Activated naive CD4-positive, alpha-beta T cell treated with anti-CD3 and anti-CD28 coated beads, Interleukin-2, amount 50 U/mL, for 16 hours (primary cell): ENCODE measurements at places on chromosomes 4 and X.

DNA sequence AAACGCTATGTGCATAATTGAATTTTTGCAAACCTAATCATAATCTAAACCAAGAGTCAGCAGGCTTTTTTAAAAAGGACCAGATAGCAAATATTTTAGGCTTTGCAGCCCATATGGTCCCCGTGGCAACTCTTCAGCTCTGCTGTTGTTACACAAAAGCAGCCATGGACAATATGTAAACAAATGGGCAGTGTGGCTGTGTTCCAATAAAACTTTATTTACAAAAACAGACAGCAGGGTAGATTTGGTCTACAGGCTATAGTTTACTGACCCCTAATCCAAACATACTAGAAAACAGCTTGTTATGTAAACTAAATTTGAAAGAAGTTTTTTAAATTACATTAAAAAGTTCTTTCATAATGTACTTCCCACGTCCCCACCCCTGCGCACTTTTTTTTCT, 53.1 kb downstream of the FUNDC1 start:
- no peak for DNase-seq

- no peak for DNase-seq
Observed at GRCh38 chr4:181853881-181854511, 389.2 kb upstream of the TENM3 start.

DNA sequence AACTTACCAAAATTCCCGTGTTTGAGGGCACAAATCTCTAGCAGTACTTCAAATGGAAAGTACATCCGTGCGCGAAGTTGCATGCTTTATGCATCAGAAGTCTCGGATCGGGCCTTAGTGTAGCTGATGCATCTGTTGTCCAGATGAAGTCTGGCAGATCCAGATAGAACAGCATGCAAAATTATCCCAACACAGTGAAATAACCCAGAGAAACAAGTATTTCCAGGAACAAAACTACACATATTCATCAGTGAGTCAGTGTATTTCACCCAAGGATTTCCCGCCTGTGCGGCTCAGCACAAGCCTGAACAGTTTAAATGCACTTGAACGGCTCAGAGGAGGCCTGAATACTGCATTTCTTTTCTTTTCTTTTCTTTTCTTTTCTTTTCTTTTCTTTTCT, 27.4 kb upstream of the CLDN24 start:
- no peak for DNase-seq

DNA sequence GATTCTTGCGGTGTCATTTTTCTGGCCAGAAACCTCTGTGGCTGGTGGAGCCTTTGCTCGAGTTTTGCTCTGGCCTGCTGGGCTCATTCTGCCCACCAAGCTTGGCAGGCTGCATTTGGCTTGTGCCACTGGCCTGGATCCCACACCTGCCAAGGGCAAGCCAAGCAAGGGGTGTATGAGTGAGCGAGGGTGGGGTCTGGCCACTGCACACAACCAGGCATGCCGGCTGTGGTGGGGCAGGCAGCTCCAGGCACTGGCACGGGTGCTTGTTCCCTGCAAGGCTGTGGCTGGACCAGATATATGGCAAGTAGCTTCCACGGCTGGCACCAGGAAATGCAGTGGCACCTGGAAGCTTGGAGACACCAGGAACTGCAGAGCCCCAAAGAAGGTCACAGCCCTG, 68.6 kb upstream of the PPP3CA start:
- no peak for DNase-seq

DNA sequence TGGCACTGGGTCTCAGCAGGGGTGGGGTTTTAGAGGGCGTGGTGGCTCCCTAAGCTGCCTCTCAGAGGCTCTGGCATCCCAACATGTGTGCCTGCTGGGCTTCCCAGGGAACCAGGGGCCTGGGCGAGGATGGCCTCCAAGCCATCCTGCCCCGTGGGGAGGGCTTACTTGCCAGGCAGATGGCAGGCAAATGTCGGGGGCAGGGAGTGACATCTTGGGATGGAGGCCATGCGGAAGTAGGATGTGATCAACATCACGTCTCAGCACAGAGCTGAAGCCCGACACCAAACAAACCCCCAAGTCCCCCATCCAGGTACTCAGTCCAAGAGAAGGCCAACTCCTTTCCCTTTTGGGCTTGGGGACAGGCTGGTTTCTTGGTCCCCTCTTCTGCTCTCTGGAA, 4.7 kb downstream of the L1CAM start:
- DNase-seq = no peak

GRCh38 chrX:138745196-138745595, 33.7 kb upstream of the FGF13 start:
- DNase-seq = no peak

GRCh38 chr4:44845309-44845708, 119.0 kb upstream of the GNPDA2 start:
- DNase-seq = no peak

GRCh38 chr4:153383131-153383530, 38.6 kb downstream of the MND1 start:
- no peak for DNase-seq

DNA sequence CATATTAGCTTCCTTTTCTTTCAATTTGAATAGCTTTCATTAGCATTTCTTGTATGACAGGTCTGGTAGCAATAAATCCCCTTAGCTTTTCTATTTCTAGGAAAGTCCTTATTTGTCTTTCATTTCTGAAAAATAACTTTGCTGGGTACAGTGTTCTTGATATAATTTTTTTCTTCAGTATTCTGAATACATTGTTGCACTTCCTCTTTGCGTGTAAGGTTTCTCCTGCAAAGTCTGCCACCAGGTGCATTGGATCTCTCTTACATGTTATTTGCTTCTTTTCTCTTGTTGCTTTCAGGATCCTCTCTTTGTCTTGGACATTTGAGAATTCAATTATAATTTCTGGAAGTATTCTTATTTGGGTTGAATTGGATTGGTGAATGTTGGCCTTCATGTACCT, 663.7 kb downstream of the GRXCR1 start:
- DNase-seq = no peak

DNA sequence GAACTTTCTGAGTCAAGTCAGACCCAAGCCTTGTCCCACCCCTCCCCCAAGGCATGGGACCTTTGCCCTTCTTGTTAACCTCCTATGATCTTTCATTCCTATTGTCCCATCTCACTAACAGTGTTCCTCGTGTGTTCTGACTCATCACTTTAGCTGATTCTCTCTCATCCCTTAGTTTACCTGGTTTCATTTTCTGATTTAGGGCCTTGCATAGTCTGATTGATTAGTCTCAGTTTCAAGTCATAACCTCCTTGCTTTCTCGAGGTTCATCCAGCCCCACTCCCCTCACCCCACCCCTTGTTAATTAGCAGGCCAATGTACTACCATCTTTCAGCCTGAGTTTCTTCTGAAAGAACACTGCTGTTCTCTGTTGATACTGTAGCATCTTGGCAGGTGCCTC, 517.4 kb downstream of the RPA4 start:
- no peak for DNase-seq

- DNase-seq = no peak
Observed at GRCh38 chr4:107183155-107183774, 147.2 kb upstream of the DKK2 start.

DNA sequence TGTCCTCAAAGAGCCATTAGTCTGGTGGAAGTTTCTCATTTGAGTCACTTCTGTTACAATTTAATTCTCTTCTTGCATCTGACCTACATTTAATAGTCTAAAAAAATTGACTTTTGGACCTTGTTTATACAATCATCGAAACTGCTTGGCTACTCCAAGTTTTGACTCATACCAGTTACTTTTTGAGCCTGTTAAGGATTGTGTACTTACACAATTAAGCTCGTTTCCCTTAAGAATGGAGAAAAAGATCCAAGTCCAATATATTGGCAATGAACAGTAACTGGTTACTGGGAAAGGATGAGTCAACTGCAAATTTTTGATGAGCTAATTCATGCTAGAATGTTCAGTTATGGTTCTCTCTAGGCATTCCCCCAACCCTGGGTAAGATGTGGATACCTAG, 58.2 kb downstream of the DCX start:
- no peak for DNase-seq

- no peak for DNase-seq
Observed at GRCh38 chr4:3531318-3531878, 824 bp downstream of the LRPAP1 start.

GRCh38 chr4:144910723-144911122, 187.3 kb downstream of the ANAPC10 start:
- DNase-seq = no peak

GRCh38 chrX:68647156-68647957, at the start of gene STARD8:
TSS of gene STARD8 (plus strand) at chrX:68647666. CDS start at chrX:68647883, 217 bp downstream.
- no peak for DNase-seq

- DNase-seq = no peak
Observed at GRCh38 chrX:13535376-13536165, 33.8 kb upstream of the EGFL6 start.

DNA sequence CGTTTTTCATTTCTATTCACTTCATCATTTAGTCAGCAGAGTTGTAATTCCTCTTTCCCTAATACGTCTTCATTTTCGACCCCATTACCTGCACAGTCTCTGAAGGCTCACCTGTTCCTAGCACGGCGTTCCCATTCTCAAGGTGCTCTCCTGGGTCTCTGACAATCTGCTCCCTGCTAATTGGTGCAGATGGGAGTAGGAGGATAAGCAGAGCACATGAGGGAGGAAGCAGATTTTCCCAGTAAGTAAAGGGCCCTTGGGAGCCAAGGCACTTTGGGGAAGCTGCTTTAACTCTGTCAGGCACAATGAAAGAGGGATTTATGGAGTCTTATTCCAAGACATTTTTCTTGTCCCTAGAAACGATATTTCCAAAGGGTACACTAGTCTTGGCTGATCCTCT, 466.4 kb downstream of the STIM2 start:
- DNase-seq = no peak

- peak; percentile 10 for DNase-seq
Observed at GRCh38 chr4:22129454-22130029, 181.0 kb upstream of the KCNIP4 start.

DNA sequence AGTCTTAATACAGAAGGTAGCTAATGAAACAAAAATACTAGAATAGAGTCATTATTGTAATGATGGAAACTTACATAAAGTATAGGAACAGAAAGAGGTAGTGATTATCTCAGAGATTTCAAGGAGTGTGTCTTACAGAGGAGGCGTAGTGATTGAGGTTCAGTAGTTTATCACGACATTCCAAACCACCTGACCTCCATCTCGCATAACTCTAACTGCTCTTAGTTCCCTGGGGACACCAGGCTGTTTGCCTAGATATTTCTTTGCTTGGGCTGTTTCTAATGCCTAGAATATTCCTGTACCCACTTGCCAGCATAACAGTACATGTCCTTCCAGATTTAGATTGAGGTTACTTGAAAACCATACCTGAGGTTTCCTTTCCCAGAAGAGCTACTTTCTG, 29.1 kb downstream of the STAG2 start:
- DNase-seq = no peak

GRCh38 chrX:123201720-123202119, 17.6 kb downstream of the GRIA3 start:
- no peak for DNase-seq
